NCI-H1930 (cell line): ENCODE measurements at places on chromosomes 5 and 9.

DNA sequence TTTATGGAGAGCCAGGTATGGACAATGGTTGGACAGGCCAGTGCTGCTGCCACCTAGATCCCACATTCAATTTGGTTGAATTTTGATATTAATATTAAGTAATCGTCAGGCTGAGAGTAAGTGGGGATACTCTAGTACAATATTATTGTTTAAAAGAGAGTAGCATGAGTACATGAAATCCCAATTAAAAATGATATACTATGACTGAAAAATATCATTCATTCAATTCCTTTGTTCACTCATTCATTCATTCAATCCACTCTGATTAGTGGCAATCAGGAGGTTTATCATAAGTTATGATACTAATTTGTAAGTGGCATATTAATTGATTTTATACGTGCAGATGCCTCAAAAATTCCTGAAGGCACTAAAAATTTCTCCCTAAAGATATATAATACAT lies 224.2 kb downstream of the DMRT2 start:
- no peak for DNase-seq

- DNase-seq = no peak
Observed at GRCh38 chr5:64595031-64595855, 89.4 kb downstream of the RGS7BP start.

GRCh38 chr9:25121811-25122210 lies 556.4 kb downstream of the TUSC1 start:
- no peak for DNase-seq

DNA sequence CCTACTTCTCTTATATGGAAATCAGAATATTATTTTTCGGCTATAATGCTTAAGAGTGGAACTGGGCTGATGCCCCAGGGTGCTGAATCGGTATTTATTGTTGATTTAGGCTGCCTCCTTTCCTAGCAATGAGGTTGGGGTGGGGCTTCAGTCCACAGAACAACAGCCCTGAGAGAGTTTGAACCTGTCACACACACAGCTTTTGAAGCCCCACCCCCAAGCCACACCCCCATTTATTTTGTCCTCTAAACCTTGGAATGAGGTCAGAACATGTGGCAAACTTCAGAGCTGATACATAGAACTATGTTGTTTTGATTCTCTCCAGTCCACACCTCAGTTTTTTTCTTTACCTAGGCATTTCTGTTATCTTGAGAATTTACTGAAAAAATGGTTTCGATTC lies 51.7 kb upstream of the CAMK4 start:
- no peak for DNase-seq

DNA sequence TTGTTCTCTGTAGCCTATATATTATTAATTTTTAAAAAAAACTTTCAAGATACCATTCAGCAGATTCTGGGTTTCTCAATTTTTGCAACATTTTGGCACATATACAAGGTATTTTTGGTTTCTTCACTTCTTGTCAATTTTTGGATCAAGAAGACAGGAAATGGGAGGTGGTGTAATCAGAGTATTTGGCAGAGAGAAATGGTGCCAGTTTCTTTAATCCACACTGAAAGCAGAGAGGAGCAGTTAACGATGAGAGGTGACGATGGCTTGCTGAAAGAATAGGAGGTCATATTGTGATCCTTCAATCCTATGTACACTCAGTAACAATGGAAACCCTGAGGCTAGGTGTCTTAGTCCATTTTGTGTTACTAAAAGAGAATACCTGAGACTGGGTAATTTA lies 16.4 kb downstream of the NNT start:
- DNase-seq = no peak

- no peak for DNase-seq
Observed at GRCh38 chr5:152422081-152422480, 17.0 kb upstream of the NMUR2 start.

DNA sequence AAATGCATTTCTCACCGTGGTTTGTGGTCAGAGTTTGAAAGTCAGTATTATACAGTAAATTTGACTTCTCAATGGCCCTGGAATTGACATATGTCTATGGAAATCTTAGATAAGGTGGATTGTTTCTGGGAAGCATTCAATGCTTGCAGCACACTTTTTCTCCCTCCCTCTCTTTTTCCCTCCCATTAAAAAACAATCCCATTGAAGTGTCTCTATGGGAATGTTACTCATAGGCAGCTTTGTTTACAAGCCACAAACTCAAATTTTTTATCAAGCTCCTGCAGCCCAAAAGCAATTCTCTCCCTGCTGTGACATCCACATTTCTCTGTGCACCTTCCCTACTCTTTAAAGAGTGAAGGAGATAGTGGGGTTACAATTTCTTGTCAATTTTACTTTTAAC lies 292.1 kb downstream of the ARRDC3 start:
- no peak for DNase-seq
